ENCODE measurements at places on chromosomes 5 and 9.

DNA sequence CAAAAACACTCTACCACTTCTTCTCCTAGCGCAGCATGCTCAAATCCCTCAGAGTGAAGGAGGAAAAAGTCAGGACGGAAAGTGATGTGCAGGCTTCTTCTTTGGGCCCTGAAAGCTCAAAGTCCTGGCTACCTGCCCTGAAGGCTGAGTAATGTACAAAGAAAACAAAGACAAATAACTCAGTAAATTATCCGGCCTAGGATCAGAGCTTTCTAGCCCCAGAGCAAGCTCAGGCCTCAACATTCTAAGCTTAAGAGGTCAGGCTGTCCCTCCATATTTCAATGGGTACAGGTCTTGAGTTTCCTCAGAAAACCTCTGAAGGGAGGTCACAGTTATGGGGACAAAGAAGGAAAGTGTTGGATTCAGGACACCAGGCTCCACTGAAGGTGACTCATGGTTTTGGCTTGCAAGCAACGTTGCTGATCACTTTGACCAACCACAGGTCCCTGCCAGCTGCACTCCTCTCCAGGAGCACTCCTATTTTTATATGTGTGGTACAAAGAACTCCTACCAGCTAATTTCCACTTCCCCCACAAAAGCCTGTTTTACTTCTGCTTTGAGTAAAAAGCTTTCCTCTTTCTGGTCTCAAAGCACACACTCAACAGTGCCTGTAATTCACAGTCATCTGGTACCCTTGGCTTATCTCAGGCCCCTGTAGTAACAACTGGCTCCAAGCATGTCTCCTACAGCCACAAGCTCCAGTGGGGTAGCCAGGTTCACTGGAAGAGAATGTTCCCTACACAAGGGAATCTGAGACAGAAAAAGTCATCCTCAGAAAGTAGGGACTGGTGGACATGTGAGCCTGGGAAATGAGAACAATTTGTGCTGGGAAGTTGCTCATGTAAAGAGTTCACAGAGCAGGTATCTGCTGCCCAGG, 115.7 kb downstream of the UGCG start:
- DNase-seq, result no peak

DNA sequence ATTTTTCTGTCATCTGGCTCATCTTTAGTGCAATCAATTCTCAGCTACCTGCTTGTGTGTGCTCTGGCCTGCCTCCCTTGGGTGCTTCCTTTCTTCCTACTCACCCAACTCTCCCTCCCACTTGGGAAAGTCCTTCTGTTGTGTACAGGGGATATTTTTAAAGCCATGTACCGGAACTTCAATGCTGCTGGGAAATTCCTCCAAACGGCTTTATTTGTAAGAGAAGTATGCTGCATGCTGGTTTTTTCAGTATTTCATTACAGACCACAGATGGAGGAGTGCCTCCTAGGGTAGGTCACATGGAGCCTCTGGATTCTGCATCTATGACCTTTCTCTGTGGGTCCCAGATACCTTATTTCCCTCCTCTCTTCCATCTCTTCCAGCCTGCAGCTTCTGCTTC, 5.4 kb upstream of the HMHB1 start:
- no peak for DNase-seq

GRCh38 chr9:136703276-136703860, 9.0 kb upstream of the DIPK1B start:
- DNase-seq, result no peak

- no peak for DNase-seq
Observed at GRCh38 chr9:122055701-122056100, 37.4 kb downstream of the TTLL11 start.

GRCh38 chr9:131628459-131629225, 83.3 kb downstream of the PRRT1B start:
- no peak for DNase-seq

- no peak for DNase-seq
Observed at GRCh38 chr5:85591311-85591710, 1026.4 kb upstream of the COX7C start.

DNA sequence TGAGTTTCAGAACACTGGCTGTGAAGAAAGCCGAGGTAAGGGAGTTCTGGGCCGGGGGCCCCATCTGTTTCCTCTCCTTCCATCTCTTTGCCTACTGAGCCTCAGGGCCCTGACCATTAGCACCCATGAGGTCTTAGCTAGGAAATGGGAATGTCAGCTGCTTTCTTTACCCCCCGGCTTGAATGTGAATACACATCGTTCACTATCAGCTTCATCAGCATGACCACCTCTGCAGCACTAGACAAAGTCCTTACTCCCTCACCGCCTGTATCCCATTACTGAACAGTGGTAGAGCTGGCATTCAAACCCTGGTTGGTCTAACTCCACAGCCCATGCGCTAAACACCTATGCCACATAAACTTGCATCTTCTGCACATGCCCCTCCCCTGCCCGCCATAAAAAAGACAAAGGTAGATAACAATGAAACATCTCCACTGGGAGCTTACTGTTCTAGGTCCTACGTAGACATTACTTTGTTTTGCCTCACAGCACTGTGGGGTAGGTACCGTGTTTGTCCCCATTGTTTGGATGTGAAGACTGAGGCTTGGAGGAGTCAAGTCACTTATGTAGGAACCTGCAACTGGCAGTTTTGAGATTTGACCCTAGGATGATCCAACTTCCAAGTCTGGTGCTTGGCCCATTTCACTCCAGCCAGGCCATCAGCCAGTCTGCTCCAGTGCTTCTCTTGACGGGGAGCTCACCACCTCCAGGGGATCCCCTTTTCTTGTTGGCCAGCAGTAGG, 93.3 kb downstream of the AMBP start:
- no peak for DNase-seq

DNA sequence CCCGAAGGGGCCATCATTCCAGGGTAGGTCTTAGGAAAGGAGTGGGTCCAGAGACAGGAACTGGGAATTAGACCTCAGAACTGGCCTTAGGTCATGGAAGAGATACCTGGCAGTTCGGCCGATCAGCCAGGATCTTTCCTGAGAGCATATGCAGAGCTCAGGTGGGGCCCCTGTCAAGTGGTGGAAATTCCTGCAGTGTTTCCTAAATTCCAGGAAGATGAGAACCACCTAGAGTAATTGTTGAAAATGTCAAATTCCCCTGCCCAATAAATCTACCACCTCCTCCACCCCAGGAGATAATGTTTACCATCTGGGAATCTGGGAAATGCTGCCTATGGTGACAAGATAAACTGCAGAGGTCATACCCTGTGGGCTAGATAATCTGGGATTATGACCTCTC, 14.6 kb downstream of the TMEM171 start:
- DNase-seq, result no peak

GRCh38 chr9:77586591-77586990, 61.5 kb downstream of the GNA14 start:
- no peak for DNase-seq

DNA sequence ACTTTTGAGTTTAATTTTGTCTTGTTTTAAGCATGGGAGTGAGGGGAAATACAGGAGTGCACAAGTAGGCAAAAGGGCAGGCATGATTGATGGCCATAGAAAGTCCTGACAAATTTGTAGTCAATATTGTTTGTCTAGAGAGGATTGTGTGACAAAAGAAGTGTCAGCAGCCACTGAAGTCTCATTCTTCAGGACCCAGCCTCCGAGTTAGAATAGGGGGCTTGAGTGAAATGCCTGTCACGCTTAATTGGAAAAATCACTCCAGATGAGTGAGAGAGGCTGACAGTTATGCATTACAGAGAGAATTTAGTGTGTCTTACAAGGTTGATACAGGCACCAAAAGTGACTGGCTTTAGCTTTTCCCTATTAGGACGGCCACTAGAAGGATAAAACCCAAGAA, 81.9 kb upstream of the RPS23 start:
- DNase-seq, result no peak

DNA sequence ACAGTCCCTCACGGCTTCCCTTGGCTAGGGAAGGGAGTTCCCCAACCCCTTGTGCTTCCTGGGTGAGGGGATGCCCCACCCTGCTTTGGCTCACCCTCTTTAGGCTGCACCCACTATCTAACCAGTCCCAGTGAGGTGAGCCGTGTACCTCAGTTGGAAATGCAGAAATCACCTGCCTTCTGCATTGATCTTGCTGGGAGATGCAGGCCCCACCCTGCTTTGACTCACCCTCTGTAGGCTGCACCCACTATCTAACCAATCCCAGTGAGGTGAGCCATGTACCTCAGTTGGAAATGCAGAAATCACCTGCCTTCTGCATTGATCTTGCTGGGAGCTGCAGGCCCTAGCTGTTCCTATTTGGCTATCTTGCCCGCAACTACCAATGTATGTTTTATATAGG, 44.7 kb downstream of the CCL28 start:
- DNase-seq, result no peak

- no peak for DNase-seq
Observed at GRCh38 chr9:88233091-88233490, 94.8 kb upstream of the SPATA31C2 start.

DNA sequence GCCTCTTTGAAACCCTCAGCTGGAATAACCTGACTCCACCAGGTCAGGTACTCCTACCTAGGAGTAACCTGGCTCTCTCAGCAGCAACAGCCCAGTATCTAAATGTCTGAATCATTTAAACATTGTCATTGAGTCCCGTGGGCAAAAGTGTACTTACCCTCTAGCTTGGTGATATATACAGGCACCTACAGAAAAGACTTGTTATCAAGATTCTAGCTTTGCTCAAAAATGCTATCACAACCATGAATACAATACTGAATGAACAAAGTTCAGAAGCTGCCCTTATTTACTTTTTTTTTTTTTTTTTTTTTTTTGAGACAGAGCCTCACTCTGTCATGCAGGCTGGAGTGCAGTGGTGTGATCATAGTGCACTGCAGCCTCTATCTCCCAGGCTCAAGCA, 268.2 kb downstream of the ZNF608 start:
- no peak for DNase-seq

- DNase-seq, result no peak
Observed at GRCh38 chr9:79195879-79196278, 375.9 kb upstream of the TLE4 start.

DNA sequence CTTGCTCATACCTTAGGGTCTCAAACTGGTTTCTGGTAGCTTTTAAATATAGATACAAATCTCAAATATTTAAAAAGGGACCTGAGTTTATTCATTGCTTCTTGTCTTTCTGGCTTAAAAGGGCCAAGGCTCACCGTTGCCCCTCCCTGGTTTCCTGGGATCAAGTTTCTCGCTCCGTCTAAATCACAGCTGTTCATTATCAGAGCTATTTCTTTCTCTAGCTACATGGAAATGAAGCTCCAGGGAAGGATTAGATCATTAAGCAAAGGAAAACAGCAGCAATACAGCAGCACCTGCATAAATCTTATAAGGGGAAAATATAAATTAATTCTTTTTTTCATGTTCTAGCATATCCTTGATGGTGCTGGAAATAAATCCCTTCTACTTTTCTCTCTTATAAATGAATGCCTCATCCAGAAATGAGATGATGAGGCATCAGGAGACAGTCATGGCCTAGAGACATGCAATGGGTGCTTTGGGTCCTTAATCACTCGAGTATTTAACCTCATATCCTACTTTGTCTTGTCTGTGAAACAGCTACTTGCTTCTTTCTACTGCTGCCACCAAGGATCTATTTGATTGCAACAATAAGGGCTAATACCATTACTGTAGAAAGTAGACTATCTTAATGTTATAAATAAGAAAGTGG, 320.1 kb downstream of the TRPM3 start:
- DNase-seq, result no peak

DNA sequence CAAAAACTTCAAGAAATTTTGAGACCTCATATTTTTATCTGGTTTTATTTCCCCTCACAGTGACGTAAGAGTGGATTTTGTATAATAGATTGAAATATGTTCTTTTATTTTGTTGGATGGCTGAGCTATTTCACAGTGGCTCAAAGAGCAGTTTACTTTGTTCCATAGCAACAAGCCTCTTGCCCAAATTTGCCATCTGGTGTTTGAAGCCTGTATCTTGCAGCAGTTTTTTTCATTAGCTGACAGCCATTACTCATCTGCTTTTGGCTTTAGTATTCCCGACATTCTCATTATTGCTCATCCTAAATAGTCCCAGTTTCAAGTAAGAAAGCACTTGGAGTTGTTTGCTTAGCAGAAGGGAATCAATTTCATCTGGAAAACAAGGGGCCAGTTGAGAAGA, 36.3 kb downstream of the GDA start:
- no peak for DNase-seq

DNA sequence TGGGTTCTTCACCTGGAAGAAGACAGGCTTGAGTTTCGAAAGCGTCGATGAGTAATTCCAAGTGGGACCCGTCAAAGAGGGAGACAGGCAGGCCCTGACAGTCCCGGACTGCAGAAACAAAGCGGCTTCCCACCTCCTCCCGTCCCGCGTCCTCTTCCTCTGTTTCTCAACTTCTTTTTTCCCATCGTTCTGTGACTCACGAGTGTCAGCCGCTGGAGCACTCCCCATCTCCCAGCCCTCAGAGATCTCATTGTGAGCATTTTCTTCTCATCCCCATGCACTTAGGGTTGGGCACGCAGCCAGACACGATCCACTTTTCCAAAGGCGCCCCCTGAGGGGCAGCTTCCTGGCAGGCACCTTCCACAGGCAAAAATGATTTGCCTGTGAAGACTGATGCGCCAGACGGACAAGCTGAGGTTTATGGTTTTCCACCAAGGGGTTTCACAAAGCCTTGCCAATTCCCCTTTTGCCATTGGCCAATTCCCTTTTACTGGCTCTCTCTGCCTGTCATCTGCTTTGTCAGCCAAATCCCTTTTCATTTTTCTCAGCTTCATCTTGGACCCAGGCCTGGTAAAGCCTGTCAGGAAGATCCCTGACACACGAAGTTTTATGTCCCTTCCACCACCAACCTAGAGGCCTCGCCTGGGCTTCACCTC, 86.5 kb upstream of the ANKRD55 start:
- no peak for DNase-seq

- DNase-seq, result no peak
Observed at GRCh38 chr5:107469064-107469463, 201.7 kb downstream of the EFNA5 start.

DNA sequence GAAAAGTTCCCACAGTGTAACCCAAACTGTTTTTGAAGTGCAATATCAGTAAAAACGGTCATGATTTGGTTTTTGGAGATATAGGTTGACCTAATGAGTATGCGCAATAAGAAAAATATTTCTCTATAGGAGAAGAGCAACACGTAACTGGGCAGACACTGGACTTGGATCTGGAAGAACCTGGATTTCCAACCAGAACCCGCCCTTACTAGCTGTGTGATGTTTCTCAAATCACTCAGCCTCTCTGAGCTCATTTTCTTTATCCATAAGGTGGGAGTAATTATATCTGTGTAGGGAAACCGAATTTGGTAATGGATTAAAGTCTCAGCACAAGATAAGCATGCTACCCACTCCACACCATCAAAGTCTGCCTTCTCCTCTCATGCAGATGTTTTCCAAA, 169.1 kb downstream of the COL23A1 start:
- no peak for DNase-seq

DNA sequence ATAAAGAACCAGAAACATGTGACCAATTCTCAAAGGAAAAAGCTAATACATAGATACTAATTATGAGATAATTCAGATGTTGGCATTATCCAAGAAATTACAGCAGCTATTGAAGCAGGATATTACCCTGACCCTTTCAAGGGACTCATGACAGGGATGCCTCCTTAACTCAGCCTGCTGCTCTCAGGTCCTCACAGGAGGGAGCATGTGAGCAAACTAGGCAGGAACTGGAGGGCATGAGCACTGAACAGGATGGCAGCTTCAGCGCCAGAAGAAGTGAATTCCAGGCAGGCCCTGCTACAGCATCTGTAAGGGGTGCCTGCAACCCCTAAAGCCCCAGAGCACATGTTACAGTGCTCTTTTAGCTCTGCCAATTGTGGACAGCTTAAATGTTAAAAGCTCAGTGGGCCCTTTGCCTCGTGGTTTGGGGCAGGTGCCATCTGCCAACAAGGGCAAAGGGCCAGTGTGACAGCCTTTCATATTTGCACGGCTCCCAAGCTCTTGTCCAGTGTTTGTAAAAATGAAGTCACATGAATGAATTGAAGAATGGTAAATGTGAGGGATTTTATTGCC, 464.7 kb upstream of the COX7C start:
- DNase-seq, result no peak

Measured in NCI-H2081 (cell line).